Naive thymus-derived CD8-positive, alpha-beta T cell (primary cell): ENCODE measurements at places on chromosomes 5 and 9. TPM values are rescaled to one million over a fixed set of nuclear protein-coding genes. Genes with fewer than 3 reads are reported as not detected.
A peak's percentile ranks its signal among the peaks of the same experiment; 100 is the strongest.

TNFAIP8 gene
- polyA plus RNA-seq, result 220 TPM

MAPK9 gene
- 20.3 TPM for polyA plus RNA-seq

ZNF346 gene
- 11.4 TPM for polyA plus RNA-seq

PDE4D gene
- 8.8 TPM for polyA plus RNA-seq

CBY3 gene
- 0.62 TPM for polyA plus RNA-seq

PCDHB6 gene
- polyA plus RNA-seq, result not detected

IRX2 gene
- not detected for polyA plus RNA-seq

DNA sequence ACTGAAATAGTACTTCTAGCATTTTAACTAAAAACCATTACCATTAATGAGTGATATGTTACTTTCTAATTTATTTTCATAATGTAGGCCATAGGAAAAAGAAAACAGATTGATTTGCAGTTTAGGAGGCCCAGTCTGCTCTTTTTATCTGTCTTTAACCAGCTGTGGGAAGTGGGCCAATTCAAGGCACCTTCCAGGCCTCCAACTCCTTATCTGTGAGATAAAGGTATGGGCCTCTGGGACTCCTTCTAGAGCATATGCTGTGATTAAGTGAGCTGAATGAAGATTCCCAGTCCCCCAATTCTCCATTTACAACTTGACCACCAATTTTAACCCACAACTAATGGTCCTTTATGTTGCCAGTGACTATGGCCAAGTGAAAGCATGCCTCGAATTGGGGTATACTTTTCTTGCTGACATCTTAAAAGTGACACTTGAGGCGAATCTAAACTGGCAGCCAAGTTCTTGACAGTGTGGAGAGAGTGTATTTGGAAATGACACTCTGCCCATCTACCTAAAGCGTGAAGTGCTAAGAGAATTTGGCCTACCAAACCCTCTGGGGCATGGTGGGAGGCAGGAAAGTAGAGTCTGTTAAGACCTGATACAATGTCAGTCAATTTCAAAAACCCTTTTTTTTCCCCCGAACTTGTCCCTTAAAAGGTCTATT lies 88.3 kb downstream of the PIK3R1 start:
- H3K27ac ChIP-seq, result peak overlapping the region; percentile 38
- no peaks in the 10 kb centered on the region for H3K27me3 ChIP-seq
- peaks cover 19% of the 10 kb centered on the region for H3K4me1 ChIP-seq
- H3K36me3 ChIP-seq, result peaks cover 18% of the 10 kb centered on the region
- no peak for DNase-seq

DNA sequence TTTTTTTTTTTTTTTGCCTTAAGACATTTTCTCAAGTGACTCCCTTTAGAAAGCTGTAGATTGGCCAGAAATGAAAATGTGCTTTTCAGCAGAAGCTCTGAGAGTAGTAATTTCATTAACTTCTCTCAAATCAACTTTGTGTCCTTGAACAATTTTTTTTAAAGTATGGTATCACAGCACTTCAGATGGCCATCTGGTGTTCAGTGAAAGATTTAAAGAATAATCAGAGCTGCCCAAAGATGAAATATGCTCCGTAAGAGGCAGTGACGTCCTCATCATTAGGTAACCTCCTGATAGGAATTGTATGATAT lies 43.0 kb upstream of the PCAT7 start:
- H3K4me3 ChIP-seq, result no peak overlapping the region
- no peaks in the 10 kb centered on the region for H3K36me3 ChIP-seq
- H3K27me3 ChIP-seq, result no peaks in the 10 kb centered on the region
- H3K4me1 ChIP-seq, result no peaks in the 10 kb centered on the region

DNA sequence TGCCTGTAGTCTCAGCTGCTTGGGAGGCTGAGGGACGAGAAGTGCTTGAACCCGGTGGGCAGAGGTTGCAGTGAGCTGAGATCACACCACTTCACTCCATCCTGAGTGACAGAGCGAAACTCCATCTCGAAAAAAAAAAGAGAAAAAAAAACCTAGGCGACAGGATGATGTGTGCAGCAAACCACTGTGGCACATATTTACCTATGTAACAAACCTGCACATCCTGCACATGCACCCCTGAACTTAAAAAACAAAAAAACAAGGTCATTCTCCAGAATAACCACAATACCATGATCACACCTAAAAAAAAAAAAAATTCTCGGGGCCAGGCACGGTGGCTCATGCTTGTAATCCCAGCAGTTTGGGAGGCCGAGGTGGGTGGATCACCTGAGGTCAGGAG lies 7.5 kb upstream of the DOLPP1 start:
- peak overlapping the region; percentile 72 for H3K27ac ChIP-seq
- no peaks in the 10 kb centered on the region for H3K27me3 ChIP-seq
- H3K4me3 ChIP-seq, result no peak overlapping the region
- DNase-seq, result no peak
- H3K4me1 ChIP-seq, result peaks cover 40% of the 10 kb centered on the region

DNA sequence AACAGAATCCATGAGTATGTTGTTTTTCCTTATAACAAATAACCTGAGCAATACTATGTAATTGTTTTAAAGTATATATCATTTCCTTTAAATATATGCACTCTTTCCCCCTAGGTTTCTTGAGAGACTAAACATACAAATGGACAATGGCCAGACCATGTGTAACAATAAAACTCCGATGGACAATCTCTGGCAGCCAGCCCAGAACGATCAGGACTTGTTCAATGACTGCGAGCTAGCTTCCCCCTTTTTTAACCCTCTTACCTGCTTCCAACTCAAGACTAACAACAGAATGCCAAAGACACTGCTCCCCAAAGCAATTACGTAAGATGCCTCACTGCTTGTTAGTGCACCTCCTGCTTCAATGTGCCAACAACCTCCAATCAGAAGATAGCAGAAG lies 94.9 kb downstream of the HTR4 start:
- H3K36me3 ChIP-seq, result no peaks in the 10 kb centered on the region
- H3K27ac ChIP-seq, result no peak overlapping the region
- no peaks in the 10 kb centered on the region for H3K4me1 ChIP-seq
- no peak for DNase-seq
- no peak overlapping the region for H3K4me3 ChIP-seq
- H3K27me3 ChIP-seq, result peaks cover 17% of the 10 kb centered on the region

DNA sequence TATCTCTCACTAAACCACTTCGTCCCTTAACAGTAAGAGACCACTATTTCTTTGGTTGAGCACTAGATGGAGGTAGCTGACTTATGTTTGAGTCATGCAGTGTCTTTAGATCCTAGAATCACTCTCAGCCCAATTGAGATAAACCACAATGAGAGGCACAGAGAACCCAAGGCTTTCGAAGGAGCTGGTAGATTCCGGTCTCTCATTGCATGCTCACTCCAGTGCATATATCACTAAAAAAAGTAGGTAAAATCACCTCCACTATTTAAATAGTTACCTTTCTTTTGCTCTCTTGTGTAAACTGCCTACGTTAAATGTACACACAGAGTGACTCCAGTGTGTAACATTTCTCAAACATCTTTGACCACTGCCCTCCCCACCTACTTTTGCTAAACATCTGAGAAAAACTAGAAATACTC lies 27.6 kb downstream of the ACTL7A start:
- no peak overlapping the region for H3K4me3 ChIP-seq
- no peaks in the 10 kb centered on the region for H3K27me3 ChIP-seq
- H3K27ac ChIP-seq, result no peak overlapping the region
- H3K4me1 ChIP-seq, result peaks cover 5% of the 10 kb centered on the region
- H3K36me3 ChIP-seq, result peaks cover 20% of the 10 kb centered on the region

- H3K27ac ChIP-seq, result no peak overlapping the region
- H3K4me1 ChIP-seq, result peaks cover 4% of the 10 kb centered on the region
- DNase-seq, result no peak
- no peaks in the 10 kb centered on the region for H3K36me3 ChIP-seq
- no peak overlapping the region for H3K4me3 ChIP-seq
These were observed 37.1 kb downstream of the FAM163B start for GRCh38 chr9:133571896-133572595.

- DNase-seq, result no peak
- no peaks in the 10 kb centered on the region for H3K27me3 ChIP-seq
- no peak overlapping the region for H3K4me3 ChIP-seq
- no peak overlapping the region for H3K27ac ChIP-seq
- peaks cover 2% of the 10 kb centered on the region for H3K36me3 ChIP-seq
These were observed 210.2 kb downstream of the DAB2IP start for GRCh38 chr9:121861501-121862180.

GRCh38 chr5:68405784-68406743 lies 190.5 kb downstream of the PIK3R1 start:
- H3K4me1 ChIP-seq, result peaks cover 20% of the 10 kb centered on the region
- H3K36me3 ChIP-seq, result no peaks in the 10 kb centered on the region
- no peak for DNase-seq
- H3K4me3 ChIP-seq, result peak overlapping the region; percentile 24

GRCh38 chr5:109455598-109456096 lies 45.9 kb upstream of the PJA2 start:
- peaks cover 8% of the 10 kb centered on the region for H3K27me3 ChIP-seq
- H3K4me3 ChIP-seq, result no peak overlapping the region
- no peaks in the 10 kb centered on the region for H3K36me3 ChIP-seq
- DNase-seq, result no peak
- H3K27ac ChIP-seq, result no peak overlapping the region

DNA sequence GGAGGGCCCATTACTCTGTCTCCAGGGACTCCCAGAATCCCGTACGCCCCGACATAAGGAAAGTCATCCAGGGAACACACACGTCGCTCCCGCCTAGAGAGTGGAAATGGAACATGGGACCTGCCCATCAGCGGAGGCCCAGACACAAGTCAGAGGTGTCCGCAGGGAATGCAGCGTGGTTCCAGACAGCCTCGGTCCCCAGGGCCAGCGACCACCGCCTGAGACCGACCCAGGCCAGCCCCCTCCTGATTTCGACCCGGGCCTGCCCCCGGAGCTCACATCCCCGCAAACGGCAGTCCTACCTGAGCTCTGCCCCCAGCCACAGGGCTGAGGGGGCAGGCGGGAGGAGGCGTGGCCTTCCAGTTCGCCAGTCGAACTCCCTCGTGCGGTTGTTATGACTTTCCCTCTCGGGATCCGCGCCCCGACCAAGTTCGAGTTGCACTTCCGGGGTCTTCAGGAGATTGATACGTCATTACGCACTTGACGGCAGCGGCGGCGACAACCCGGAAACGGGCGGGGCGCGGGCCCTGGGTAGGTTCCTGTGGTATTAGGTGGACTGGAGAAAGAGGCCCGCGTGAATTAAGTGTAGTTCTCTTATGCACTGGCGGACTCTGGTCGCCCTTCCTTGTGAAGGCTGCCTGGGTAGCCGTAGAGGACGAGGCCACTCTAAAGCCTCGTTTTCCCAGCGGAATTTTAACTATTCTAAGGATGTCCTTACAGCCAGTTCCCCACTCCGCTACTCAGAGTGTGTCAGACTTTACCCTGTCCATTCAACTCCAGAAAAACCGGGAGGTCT lies 370.0 kb upstream of the POU5F2 start:
- peak overlapping the region; percentile 96 for H3K27ac ChIP-seq
- DNase-seq, result peak; percentile 87
- H3K4me3 ChIP-seq, result peak overlapping the region; percentile 92
- H3K36me3 ChIP-seq, result peaks cover 7% of the 10 kb centered on the region
- H3K4me1 ChIP-seq, result peaks cover 39% of the 10 kb centered on the region
- no peaks in the 10 kb centered on the region for H3K27me3 ChIP-seq

- peaks cover 52% of the 10 kb centered on the region for H3K27me3 ChIP-seq
- peaks cover 6% of the 10 kb centered on the region for H3K36me3 ChIP-seq
- H3K4me3 ChIP-seq, result no peak overlapping the region
- no peak for DNase-seq
- H3K4me1 ChIP-seq, result peaks cover 10% of the 10 kb centered on the region
These were observed 3.2 kb downstream of the IRX1 start for GRCh38 chr5:3598769-3599211.

- peaks cover 72% of the 10 kb centered on the region for H3K36me3 ChIP-seq
- no peak overlapping the region for H3K27ac ChIP-seq
These were observed 29.2 kb downstream of the ANKS6 start for GRCh38 chr9:98767196-98767595.

DNA sequence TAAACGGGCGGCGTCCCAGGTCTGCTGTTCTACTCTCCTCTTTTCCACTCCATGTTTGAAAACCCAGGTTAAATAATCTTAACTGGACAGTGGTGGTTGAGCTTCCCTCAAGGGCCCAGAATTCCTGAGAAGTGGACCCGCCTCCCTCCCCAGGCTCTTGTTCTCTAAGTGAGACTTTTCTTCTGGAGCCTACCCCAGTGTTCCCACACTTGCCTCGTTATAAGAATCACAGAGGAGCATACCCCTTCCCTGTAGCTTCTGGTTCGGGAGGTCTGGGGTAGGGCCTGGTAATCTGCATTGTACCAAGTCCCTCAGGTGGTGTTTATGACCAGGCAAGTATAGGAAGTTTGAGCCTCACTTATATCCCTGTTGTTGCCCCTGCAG lies 12.0 kb downstream of the PSD2 start:
- H3K4me1 ChIP-seq, result no peaks in the 10 kb centered on the region
- no peak for DNase-seq
- H3K4me3 ChIP-seq, result no peak overlapping the region
- peaks cover 13% of the 10 kb centered on the region for H3K27me3 ChIP-seq
- no peak overlapping the region for H3K27ac ChIP-seq

- H3K36me3 ChIP-seq, result no peaks in the 10 kb centered on the region
- no peak overlapping the region for H3K4me3 ChIP-seq
- no peaks in the 10 kb centered on the region for H3K4me1 ChIP-seq
- no peak for DNase-seq
These were observed 61.6 kb downstream of the COL27A1 start for GRCh38 chr9:114216976-114217375.

DNA sequence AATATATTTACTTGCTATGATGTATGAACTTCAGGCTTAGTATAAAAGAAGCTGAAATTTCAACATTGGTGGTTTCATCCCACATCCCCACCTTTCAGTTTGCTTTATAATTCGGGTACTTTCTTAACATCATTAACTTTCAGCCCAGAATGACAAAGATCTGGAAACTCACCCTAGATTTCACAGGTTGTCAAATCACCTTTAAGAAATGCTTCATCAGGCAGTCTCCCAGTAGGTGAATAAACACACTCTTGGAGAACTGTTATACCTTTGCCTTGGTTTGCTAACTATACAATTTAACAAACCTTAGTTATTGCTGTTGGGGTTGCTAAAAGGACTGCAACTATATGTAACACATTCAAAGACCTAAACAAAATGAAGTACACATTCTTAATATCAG lies 54.4 kb downstream of the MLANA start:
- H3K27ac ChIP-seq, result no peak overlapping the region
- H3K4me1 ChIP-seq, result peaks cover 7% of the 10 kb centered on the region
- H3K36me3 ChIP-seq, result peaks cover 3% of the 10 kb centered on the region
- DNase-seq, result no peak

GRCh38 chr9:95225076-95225725 lies 92.3 kb downstream of the FANCC start:
- peaks cover 10% of the 10 kb centered on the region for H3K36me3 ChIP-seq
- no peak overlapping the region for H3K27ac ChIP-seq
- no peaks in the 10 kb centered on the region for H3K27me3 ChIP-seq
- DNase-seq, result no peak
- no peaks in the 10 kb centered on the region for H3K4me1 ChIP-seq
- no peak overlapping the region for H3K4me3 ChIP-seq

- no peak overlapping the region for H3K4me3 ChIP-seq
- H3K27ac ChIP-seq, result no peak overlapping the region
- H3K36me3 ChIP-seq, result no peaks in the 10 kb centered on the region
- no peaks in the 10 kb centered on the region for H3K4me1 ChIP-seq
- H3K27me3 ChIP-seq, result no peaks in the 10 kb centered on the region
- DNase-seq, result no peak
These were observed 139.6 kb downstream of the CHSY3 start for GRCh38 chr5:130043834-130044233.

- peak within 1 kb of the TSS; percentile 69 for H3K4me3 ChIP-seq
- H3K4me1 ChIP-seq, result peaks cover 8% of the 10 kb centered on the region
- peaks cover 48% of the 10 kb centered on the region for H3K27me3 ChIP-seq
- no peak within 1 kb of the TSS for H3K27ac ChIP-seq
These were observed at the start of gene UBE2QL1 for GRCh38 chr5:6448622-6449464. Gene UBE2QL1 (plus strand): TSS chr5:6448859. CDS start chr5:6448894, 35 bp downstream.

- DNase-seq, result no peak
- H3K27ac ChIP-seq, result no peak overlapping the region
- H3K27me3 ChIP-seq, result no peaks in the 10 kb centered on the region
- no peaks in the 10 kb centered on the region for H3K4me1 ChIP-seq
- peaks cover 7% of the 10 kb centered on the region for H3K36me3 ChIP-seq
- H3K4me3 ChIP-seq, result no peak overlapping the region
These were observed 66.5 kb downstream of the SEMA6A start for GRCh38 chr5:116507941-116508655.
